Activated CD4-positive, alpha-beta T cell treated with anti-CD3 and anti-CD28 coated beads for 36 hours (primary cell): ENCODE measurements at places on chromosomes 16 and 17.

DNA sequence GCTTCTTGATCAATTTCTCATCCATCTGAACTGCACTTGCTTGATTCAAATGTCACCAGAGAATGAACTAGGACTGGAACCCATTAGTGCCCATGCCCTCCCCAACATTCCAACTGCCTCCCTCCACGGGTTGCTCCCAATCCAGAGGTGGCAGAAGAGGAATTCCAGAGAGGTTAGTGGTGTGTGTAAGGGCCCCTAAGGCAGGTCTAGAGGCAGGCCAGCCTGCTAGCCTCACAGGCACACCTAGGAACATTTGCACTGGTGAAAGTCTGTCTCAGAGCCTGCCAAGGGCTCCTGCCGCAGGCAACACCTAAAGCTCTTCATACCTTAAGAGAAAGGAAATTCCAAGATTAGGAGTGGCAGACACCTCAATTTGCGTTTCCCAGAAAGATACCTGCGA is 21.2 kb upstream of the CMTM4 start:
- DNase-seq, result no peak

GRCh38 chr17:2435181-2435741 is 34.4 kb upstream of the MNT start:
- no peak for DNase-seq

DNA sequence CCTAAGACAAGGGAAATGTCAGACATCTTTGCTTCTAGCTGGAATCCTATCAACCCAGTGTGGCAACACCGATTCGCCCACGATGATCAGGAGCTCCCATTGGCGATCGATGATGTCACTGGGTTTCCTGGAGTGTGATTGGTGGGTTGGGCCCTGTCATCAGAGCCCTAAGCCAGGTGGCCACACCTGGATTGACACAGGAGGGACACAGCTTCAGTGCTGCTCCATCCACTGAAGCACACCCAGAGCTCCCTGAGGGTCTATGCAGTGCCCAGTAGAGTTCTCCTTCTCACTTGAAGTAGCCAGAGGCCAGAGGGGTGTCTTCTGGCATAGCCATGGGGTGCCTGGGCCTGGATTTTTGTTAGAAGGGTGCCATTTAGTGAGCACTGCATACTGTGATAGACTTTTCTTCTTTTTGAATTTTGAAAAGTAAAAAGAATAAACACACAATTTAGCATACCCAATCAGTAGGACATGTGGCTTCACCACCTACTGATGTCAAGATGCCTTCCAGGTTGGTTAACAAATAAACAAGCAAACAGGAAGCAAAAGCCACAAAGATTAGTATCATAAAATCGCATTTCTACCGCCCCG is 77.6 kb downstream of the CMIP start:
- DNase-seq, result no peak

DNA sequence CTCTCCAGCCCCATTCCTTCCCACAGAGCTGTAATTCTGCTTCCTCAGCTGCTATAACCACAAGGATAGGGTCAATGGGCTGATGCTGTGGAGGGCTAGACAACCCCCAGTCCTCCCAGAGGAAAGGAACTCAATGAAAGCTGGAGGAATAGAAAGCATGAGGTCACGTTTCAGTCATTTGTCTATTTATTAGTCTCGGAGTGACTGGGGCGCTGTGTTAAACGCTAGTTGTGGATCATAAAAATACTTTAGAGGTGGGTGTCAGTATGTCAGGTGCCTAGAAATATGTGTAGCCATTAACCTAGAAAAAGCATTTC is 787 bp upstream of the CCL3L1 start:
- no peak for DNase-seq
